ENCODE measurements at places on chromosomes 12 and 14.

DNA sequence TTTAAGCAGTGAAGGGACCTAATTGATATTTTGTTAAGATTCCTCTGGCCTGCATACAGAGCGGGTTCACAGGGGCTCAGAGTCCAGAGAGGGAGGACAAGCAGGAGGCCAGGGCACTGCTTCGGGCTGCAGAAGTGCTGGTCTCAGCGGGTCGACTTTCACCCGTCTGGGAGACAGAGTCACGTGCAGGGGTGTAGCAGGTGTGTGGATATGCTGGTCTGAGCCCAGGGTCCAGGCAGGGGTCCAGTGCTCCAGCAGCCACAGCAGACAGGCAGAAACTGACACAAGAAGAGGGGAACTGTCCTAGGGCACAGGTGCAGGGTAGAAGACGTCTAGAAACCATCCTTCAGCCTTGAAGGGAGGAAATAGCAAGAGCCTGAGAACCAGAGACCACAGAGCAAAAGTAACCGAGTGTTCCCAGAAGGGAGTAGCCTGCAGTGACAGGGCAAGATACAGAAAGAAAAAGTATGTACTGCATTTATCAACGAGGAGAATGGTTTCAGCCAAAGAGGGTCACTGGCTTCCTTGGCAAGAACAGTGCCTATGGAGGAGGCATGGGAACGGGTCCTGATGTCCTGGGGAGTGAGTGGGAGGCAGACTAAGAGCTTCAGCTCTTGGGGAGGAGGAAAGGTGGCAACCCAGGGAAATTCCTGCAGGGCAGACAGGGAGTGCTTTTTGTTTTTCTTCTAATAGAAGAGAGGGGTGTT is 28.7 kb downstream of the FBXO21 start:
- DNase-seq, result no peak

DNA sequence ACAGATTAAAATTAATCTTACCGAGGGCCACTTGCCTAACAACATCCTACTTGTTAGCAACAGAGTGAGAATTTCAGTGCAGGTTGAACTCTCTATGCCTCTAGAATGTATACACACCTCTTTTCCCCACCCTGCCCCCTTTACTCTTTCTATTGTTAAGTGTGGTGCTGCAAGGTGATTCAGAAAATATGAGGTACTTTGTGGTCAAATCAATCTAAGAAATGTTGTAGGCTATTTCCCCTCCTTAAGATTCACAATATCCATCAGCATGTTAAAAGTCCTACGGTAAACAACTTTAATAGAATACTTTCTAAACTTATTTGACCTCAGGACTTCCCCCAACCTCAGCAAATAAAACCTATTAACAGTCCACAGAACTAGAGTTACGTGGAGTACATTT is 106.0 kb downstream of the LMNTD1 start:
- DNase-seq, result peak; percentile 63

DNA sequence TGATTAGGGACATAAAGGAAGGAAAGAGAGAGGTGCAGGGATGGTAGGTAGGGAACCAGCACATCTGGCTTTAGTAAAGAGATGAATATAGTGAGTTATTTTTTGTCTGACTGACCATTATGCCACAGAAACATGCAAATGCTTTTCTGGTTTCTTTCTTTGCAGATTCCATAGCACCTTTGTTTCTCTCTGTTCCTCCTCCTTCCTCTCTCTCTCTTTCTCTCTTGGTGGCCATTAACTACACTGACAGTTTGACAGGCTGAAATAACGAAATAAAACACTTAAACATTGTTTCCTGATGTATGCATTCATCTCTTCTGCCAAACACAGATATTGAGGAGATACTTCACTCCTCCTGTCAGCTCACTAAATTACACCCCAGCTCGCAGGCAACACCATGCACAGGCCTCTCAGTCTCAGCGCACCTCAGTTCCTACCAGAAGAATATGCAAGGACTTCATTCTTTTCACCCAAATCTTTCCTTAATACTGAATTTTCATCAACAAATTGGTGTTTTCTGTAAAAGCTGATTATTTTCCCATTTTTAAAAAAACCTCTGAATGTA is 406.9 kb upstream of the SOX5 start:
- DNase-seq, result no peak

GRCh38 chr12:49146406-49146805 is 15.2 kb upstream of the TUBA1B start:
- DNase-seq, result no peak

DNA sequence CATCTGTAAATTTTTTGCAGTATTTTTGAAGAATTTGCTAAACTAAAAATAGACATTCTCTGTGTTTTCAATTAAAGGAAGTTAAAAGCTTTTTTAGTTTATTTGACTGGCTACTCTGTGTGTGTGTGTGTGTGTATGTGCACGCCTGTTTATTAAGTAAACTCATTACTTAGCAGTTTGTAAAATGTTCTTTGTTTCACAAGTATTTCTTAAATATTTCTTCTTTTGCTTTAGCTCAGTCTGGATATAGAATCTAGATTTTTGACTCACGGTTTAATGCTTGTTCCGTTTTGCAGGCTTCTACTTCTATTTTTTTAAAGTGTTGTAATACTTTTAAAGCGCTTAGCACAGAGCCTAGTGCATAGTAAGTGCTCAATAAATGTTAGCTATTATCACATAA is 46.5 kb upstream of the KCNMB4 start:
- DNase-seq, result no peak

DNA sequence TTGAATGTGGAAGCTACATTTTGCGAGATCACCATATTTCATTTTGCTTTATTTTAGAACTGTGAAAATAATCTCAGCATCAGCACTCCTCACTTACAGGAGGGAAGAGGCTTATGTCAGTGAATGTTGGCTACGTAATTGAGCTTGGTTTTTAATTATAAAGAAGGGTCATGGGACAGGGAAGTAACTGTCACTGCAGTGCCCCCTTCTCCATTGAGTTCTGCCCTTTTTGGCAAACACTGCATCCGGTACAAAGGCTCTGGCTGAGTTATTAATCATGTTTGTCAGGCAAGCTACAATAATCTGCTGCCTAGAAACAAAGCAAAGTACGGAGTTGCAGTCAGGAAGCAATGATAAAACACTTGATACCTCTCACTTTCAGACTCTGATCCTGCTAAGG is 546.7 kb downstream of the SNAPC1 start:
- DNase-seq, result no peak

- DNase-seq, result no peak
Measured at GRCh38 chr12:92543840-92544239, 158.9 kb upstream of the PLEKHG7 start.

DNA sequence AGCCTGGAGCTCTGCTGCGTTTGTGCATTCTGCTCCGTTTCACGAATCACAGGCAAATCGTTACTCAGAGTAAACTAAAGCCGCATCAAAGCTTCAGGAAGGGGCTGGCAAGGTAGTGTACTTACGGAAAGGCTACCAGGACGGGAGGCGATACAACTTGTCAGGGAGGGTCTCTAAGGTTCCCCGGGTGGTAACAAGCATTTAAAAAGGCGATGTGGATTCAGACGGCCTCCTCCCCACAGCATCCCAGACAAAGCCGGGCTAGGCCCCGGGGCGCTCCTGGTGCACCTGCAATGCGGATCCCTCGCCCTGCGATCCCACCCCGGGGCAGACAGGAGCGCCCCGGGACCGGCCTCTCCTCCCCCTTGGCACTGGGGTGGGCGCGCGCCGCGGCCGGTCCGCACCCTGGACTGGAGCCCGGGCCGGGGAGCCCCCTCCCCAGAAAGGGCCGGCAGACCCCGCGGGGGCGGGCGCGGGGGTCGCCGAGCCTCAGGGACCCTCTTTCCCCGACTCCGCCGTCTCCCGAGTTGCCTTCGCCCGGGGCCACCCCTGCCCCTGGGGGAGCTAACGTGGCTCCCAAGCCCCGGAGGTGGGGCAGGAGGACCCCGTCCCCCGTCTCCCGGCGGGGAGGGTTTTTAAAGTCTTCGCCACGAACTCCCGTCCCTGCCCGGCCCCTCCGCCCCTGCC is 718 bp downstream of the CCDC92 start:
- DNase-seq, result peak; percentile 51

GRCh38 chr12:12721176-12721751 is 4.1 kb downstream of the CDKN1B start:
- DNase-seq, result no peak

DNA sequence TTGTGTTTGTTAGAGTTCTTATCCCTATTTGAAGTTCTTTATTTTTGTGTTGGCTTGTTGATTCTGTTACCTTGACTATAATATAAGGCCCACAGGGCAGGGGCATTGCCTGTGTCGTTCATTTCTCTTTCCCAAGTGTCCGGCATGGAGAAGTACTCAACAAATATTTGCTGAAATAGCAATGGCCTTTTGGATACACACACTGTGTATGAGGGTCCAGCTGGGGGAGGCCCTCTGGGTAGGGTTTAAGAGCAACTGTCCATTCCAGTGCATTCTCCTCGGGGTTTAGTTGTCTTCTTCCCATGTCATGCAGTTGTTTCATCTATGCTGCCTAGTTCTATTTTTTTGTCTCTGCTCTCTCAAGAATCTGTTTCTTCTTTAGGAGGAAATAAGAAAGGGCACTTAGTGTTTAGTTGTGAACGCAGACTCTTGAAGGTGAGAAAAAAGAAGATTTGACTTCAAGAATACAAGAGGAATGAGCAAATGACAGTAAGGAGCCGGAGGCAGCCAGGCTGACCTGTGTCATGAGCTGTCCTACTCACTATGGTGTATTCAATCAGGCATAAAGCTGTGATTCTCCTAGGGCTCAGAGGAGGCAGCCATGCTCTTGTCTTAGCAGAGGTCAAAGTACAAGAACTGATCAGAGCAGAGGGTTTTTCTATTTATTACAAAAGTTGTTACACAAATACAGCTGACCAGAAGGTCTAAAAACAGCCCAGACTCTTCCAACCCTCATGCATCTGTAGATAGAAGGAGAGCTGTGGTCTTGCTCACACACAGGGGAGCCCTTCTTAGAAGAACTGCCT is 10.2 kb downstream of the ERG28 start:
- peak; percentile 44 for DNase-seq

GRCh38 chr14:89387922-89388685 is 28.9 kb downstream of the FOXN3 start:
- DNase-seq, result no peak

DNA sequence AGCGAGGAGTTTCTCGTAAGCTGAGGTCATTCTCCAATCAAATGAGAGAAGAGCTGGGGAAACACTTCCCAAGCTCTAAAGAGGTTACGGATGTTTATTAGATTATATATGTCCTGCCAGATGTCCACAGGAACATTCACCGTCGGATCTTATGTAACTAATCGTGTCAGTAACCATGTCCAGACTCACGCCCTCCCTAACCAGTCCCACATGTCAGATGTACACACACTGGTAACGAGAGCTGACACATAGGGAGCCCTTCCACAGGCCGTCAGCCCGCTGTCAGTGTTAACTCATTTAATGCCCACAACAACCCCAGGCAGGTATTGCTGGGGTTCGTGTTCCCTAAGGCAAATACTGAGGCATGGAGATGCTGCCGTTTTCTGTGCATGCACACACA is 223.7 kb upstream of the RTL1 start:
- DNase-seq, result no peak

DNA sequence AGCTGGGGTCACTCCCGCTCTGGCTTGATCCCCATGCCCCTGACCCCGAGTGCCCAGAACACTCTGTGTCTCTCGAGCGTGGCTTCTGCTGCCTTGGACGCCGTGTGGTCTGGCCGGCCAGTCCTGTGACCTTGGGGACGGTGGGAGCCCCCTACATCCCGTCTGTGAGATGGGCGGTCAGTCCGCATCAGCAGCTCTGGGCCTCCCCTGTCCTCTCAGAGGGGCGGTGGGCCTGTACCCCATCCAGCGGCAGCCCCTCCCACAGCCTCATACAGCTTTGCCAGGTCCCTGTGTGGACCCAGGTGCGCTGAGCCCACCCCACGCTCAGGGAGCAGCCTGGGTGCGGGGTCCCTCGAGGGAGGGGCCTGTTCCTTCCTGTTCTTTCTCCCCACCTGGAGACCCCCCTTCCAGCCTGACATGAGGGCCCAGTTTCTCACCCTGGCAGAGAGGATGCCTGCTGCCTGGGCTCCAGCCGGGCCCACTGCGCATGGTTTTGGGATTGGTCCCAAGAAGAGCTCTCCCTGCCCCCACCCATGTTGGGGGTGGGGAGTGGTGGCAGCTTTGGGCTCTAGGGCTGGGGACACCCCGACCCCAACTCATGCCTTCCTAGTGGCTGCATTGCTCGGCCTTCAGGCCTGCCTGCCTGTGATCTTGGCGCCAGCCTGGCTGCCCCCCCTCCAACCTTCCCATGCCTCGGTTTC is 1.5 kb downstream of the MTA1 start:
- DNase-seq, result no peak

DNA sequence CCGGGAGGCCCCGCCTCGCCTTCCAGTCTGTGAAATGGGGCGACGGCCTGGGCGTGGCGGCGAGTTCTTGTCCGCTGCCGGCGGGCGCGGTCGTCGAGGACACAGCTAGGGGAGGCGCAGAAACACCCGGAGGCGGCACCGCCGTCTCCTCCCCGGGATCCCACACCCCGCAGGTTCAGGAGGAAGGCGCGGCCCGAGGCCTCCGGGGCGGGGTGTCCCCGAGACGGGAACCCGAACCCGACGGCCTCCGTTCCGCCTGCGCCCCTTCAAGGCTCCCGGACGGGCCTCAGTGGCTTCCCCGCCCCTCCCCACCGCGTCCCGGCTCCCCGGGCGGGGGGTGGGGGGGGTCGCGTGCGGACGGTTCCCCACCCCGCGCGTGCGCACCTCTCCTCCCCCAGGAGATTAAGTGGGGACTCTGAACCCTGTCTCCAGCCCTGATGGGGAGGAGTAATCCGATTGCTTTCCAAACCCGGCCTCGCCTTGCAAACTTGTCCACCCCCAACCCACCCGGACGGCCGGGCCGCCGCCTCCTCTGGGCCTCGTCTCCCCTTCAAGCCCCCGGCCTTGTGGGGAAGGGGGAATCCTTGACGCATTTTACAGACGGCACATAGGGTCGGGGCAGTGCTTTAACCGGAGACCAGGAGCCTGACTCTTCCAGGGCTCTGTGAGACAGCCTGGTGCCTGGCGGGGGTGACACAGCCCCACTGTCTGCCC is 35.3 kb upstream of the ANKRD9 start:
- no peak for DNase-seq

DNA sequence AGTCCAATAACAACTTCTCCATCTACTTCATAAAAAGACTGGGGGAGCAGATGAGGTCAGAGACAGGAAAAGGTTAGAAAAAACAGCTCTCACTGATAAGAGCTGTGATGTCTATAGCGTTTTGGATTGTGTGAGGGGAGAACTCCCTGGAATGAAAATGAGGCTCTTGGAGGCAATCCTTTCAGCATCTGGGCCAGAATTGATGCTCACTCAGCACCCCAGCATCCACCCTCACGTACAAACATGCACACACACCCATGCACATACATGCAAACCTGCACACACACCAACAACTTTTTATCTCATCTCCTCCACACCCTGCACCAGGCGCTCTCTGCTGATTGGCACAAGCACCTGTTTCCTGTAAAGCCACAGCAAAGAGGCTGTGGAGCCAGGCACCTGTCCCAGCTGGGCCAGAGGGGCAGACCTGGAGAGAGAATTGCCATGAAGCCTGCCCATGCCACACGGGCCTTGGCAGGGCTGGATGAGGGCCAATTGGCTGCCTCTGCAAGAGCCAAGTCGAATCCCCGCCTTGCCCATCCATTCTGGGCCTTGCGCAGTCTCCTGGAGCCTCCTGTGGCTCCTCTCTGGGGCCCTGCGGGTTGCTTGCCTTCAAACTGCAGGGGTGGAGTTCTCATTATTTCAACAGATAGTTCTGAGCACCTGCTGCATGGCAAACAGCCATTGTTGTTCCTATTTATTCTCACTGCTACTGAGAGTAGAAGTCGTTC is 53.1 kb downstream of the SYNE3 start:
- DNase-seq, result no peak

- DNase-seq, result peak; percentile 95
Measured at GRCh38 chr14:72666610-72667009, 227.3 kb downstream of the DPF3 start.

All from renal cortical epithelial cell (primary cell).